ENCODE measurements at places on chromosomes 12 and 14.

DNA sequence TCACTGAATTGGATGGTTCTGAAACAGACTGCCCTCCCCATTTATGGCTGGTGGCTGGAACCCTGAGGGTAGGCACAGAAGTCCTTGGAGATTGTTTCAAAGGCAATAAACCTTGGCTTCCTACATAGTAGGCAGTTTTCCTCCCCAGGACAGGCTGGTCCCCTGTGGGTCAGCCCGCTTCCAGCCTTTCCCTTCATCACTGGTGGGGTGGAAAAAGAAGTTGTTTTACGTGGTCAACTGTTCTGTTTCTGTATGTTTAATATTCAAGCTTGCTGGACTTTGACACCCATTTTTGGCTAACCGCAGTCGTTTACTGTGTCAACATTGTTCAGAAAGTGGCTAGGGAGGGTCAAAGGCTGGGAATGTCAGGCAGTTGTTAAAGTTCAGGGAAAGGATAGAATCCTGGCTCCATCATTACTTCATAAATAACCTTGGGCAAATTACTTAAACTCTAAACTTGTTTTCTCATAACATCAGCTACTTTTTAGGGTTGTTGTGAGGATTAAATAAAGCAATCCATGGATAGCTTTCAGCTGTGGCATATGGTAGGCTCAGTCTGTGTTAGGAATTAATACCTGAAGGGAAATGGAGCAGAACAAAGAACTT is 2.4 kb downstream of the KLHDC2 start:
- no peak for DNase-seq

DNA sequence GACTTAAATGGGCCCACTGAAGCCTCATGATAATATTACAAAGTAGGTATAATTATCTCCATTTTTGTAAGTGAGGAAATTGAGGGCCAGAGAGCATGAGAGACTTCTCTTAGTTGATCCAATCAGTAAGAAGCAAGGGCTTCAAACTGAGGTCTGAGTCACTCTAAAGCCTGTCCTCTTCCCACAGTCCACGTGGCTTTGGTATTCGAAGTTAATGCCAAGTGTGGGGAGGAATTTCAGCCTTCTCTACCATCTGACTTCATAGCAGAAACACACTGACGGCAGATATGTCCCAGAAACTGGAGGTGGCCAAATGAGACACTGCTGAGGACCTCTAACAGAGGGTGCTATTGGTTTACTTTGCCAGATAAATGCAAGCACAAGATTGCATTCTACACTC is 114.4 kb upstream of the OVCH1 start:
- DNase-seq, result no peak

GRCh38 chr12:108840605-108841332 is 16.6 kb downstream of the SSH1 start:
- no peak for DNase-seq

DNA sequence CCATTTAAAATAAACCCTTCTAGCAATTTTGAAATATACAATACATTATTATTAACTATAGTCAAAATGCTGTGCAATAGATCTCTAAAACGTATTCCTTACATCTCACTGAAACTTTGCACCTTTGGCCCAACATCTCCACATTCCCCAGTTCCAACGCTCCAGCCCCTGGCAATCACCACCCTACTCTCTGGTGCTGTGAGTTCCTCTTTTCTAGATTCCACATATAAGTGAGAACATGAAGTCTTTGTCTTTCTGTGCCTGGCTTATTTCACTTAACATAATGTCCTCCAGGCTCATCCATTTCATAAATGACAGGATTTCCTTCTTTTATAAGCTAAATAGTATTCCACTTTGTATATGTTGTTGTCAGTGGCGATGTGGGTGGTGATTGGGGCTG is 194.7 kb upstream of the RTL1 start:
- no peak for DNase-seq

GRCh38 chr14:26323869-26324268 is 274.0 kb downstream of the NOVA1 start:
- DNase-seq, result no peak

DNA sequence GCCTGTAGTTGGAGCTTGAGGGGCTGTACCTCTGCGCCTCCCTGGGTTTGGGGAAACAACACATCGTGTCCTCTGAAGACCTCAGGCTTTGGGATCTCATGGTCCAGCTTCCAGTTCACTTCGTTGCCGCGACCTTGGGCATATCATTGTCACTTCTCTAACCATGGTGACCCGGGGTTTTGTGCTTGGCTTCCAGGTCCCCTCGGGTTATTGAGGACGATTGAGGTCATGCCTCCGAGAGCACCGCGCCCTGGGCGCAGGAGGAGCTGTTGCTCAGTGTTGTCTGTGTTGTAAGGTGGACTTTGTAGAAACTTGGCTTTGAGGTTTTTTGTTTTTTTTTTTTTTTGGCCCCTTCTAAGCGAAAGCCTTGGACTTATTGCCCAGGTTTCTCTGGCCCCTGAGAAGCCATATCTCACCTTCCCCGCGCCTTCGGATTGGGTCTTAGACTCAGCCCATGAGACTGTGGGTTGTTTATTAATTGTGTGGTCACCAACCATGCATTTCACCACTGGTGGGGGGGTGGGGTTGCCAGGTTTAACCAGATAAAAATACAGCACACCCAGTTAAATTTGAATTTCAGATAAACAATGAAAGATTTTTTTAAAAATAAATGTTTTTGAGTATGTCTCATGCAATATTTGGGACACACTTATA is 2.6 kb downstream of the BCL7A start:
- DNase-seq, result no peak

- DNase-seq, result no peak
Observed at GRCh38 chr12:67501362-67501761, 147.2 kb upstream of the DYRK2 start.

- DNase-seq, result no peak
Observed at GRCh38 chr14:66117600-66117999, 368.6 kb upstream of the CCDC196 start.
